ENCODE measurements at places on chromosomes 4 and X.

DNA sequence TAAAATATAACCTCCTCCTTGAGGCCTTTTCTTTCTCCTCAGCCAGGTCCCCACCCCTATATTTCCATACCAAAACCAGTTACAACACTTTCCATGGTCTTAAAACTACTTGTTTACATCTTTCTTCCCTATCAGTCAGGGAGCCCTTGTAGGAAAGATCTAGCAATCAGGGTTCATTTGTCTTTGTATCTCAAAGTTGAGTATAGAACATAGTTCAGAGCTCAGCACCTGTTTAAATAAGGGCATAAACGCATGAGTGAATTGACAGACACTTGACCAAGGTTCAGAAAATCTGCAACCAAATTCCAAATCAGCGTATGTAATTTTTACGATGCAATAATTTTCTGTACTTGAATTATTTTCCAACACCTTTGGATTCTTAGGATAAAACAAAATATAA is 352.2 kb upstream of the MAGEB16 start:
- no peak for DNase-seq

DNA sequence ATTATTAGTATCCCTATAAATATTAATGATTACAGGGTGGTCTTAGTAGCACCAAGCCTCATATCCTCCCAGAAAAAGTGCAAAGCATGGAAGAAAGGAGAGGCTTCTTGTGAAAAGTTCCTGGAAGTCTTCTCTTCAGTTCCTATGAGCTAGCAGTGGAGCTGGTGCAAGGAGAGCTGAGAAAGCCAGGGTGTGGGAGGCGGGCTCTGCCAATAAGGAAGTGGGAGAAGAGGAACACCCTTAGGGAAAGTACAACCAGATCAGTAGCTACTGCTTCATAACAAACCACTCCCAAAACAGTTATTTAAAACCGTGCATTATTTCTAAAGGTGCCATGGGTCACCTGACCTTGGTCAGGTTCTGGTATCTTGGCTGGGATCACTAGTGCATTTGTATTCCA is 72.4 kb downstream of the MAP9 start:
- DNase-seq, result no peak

- DNase-seq, result no peak
These were observed 62.6 kb downstream of the GLUD2 start for GRCh38 chrX:121109986-121110385.

DNA sequence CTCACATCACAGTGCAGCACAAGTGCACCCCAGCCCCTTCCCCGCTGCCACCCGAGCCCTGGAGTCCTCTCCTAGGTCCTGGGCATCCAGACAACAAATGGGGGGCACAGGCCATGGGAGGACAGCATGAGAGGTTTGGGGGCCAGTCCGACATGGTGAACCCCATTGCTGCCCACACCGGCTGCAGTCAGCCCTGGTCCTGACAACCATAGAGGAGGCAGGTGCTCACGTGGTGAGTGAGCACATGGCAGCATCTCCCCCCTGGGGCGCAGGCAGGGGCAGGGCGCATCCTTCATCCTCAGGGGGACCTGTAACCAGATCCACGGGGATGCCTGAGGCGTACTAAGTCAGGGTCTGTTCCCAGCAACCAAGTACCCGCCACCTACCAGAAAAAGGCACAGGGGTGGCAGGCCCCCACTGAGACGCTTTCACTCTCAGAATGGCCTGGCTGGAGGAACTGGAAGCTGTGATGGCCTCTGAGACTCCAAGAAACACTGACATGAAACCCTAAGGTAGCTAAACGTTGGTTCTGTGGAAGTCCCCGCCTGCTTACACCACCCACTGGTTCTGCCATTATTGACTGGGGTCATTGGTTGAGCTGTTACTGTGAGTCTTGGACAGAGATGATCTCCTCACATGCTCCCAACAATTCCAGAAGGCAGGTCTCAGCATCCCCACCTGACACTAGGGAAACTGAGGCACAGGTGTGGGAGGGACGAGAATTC is 6.5 kb downstream of the ZFYVE28 start:
- DNase-seq, result no peak

DNA sequence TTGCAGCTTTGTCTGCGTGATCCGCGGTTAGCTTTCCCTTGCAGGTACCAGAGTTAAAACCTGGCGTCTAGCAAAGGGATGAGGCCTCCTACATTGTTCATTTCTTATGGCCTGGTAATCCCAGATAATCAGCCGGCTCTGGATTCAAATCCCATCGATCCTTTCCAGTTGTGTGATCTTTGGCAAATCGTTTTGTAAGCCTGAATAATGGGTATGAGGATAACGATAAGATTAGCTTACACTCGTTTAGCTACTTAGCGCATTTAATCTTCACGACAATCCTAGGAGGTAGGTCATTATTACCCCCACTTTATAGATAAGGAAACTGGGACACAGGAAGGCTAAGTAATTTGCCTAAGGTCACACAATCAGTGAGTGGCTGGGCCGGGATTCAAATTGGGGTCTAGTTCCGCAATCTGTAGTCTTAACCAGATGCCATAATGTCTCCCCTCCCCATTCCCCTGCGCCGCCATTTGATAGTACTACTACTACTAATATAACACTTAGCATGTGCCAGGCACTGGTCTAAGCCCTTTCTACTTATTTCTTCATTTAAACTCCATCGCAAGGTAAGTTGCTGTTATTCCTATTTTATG is 1.7 kb upstream of the UBA1 start:
- DNase-seq, result no peak

GRCh38 chrX:2416851-2417604 is 83.7 kb downstream of the DHRSX start:
- no peak for DNase-seq

GRCh38 chr4:1576961-1577821 is 106.9 kb downstream of the FAM53A start:
- no peak for DNase-seq

- DNase-seq, result no peak
These were observed 2.1 kb upstream of the STAP1 start for GRCh38 chr4:67556436-67556835.

GRCh38 chrX:49129427-49129826 is 5.9 kb upstream of the GPKOW start:
- peak; percentile 44 for DNase-seq

- no peak for DNase-seq
These were observed at the start of gene EDNRA for GRCh38 chr4:147480891-147481576. Gene EDNRA (plus strand): TSS chr4:147481097. CDS start chr4:147485682, 4,585 bp downstream.

- DNase-seq, result no peak
These were observed 122.8 kb upstream of the NOCT start for GRCh38 chr4:138892483-138893407.

- DNase-seq, result no peak
These were observed 92.6 kb downstream of the NXF2 start for GRCh38 chrX:102339312-102340298.

DNA sequence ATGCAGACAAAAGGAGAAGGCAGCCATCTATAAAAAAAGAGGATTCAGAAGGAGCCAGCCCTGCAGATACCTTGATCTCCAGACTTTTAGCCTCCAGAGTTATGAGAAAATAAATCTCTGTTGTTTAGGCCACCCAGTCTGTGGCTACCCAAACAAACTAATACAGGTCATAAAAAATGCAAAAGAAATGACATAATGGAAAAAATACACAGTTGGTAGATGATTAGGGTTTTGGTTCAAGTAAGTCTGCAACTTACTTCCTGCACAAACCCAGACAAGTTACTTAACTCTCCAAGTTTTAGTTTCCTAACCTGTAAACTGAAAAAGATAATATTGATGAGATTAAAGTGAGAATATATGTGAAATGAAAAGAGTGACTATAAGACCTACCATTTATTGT is 11.3 kb downstream of the QDPR start:
- DNase-seq, result no peak

DNA sequence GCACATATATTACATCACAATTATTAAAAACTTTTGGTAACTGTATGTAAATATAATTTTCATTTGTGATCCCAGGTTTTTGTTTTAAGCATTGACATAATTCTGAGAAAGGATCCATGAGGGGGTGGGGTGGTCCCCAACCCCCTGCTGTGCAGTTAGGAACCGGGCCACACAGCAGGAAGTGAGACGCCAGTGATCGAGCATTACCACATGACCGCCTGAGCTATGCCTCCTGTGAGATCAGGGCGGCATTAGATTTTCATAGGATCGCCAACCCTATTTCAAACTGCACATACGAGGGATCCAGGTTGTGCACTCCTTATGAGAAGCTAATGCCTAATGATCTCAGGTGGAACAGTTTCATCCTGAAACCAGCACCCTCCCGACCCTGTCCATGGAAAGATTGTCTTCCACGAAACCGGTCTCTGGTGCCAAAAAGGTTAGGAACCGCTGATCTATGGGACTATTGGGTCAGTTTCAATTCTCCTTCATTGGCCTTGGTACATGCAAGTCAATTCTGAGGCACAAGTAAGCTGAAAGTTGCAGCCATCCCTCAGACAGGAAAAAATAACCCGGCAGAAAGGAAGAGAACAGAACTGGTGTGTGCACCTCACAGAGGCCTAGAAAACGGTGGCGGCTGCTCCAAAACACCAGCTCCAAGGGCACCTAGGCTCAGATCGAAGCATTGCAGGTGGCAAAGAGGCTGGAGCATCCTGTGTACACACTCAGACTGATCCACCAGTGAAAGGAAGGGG is 7.0 kb upstream of the TMSB4X start:
- DNase-seq, result no peak

- no peak for DNase-seq
These were observed 200.4 kb downstream of the CAMK2D start for GRCh38 chr4:113561092-113561491.

DNA sequence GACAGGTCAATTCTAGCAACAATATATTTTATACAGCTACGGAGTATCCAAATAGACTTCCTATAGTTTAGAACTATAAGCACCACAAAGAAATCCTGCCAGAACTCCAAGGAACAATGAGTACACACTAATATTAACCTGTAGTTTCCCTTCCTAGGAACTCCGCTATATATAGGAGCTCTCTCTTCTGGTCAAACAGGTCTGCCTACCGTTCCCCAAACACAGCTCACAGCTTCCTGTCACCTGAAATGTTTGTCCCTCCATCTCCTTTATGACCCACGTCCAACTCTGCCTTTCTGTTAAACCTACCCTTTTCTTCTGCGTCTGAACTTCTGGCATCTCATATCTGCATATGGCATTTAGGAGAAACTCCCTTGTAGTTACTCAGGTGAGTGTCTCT is 10.5 kb upstream of the GJB1 start:
- DNase-seq, result no peak

GRCh38 chr4:68277627-68278026 is 32.1 kb upstream of the TMPRSS11B start:
- no peak for DNase-seq

GRCh38 chrX:125295337-125295736 is 24.3 kb upstream of the TEX13C start:
- peak; percentile 37 for DNase-seq

DNA sequence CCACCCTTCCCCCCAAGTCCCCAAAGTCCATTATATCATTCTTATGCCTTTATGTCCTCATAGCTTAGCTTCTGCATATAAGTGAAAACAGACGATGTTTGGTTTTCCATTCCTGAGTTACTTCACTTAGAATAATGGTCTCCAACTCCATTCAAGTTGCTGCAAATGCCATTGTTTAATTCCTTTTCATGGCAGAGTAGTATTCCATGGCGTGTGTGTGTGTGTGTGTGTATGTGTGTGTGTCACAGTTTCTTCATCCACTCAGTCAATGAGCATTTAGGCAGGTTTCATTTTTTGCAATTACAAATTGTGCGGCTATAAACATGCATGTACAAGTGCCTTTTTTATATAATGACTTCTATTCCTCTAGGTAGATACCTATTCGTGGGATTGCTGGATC is 107.5 kb upstream of the GALNT7 start:
- DNase-seq, result no peak

DNA sequence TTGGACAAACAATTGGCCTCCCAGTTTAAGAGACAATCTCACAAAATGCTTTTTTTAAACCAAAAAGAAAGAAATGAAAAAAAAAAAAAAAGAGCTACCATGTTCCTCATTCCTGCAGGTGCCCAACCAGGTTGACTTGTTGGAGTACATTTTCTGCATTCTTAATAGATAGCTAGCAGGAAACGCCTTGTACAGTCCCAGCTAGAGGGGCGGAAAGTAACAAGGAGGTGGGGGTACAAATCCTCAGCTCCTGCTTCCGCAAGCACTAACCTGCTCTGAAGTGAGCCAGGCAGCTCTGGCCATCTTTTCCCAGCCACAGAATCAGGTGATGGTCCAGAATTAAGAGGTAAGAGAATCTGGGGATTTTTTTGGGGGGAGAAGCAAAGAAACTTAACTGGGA is at the start of gene VGLL1:
VGLL1 (plus strand) TSS at position 265 of the 400 bp plus-strand sequence. CDS start 3,806 bp downstream, outside the sequence.
- no peak for DNase-seq

DNA sequence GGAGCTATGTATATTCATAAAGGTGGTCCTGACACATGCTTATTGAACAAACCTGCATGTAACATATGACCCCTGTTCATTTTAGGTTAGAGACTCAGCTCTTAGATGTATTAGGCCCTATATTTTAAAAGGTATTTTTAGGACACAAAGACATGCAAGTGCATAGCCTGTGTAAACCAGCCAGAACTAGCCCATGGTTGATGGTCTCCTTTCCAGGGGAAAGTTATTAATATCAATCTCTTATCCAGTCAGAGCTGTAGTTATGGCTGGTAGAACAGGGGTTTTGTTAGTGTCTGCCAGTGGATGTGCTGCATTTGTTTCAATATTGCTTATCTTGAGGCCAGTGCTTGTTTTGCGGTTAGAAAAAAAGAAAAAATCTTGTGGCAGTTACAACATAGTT is 488.6 kb downstream of the KCTD8 start:
- DNase-seq, result no peak

DNA sequence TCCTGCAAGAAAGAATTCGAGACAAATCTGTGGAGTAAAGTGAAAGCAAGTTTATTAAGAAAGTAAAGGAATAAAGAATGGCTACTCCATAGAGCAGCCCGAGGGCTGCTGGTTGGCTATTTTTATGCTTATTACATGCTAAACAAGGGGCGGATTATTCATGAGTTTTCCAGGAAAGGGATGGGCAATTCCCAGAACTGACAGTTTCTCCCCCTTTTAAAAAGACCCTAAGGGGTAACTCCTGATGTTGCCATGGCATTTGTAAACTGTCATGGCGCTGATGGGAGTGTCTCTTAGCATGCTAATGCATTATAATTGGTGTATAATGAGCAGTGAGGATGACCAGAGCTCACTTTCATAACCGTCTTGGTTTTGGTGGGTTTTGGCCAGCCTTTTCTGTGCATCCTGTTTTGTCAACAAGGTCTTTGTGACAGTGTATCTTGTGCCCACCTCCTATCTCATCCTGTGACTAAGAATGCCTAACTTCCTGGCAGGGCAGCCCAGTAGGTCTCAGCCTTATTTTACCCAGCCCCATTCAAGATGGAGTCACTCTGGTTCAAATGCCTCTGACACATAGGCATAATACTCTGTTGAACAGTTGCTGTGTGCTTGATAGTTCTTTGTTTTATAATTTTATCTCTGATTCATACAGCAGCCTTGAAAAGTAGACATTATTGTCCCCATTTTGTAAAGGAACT is 25.8 kb downstream of the GAB1 start:
- DNase-seq, result no peak

- no peak for DNase-seq
These were observed 30.4 kb downstream of the DCLK2 start for GRCh38 chr4:150108691-150109090.

GRCh38 chr4:158015241-158015640 is 157.6 kb downstream of the GASK1B start:
- no peak for DNase-seq

GRCh38 chr4:81137894-81138293 is 77.1 kb downstream of the PRKG2 start:
- no peak for DNase-seq

- DNase-seq, result no peak
These were observed 111.2 kb downstream of the ELOVL6 start for GRCh38 chr4:110087070-110087708.

Data from HL-60 (cell line).